ENCODE measurements at places on chromosomes 4 and X.

DNA sequence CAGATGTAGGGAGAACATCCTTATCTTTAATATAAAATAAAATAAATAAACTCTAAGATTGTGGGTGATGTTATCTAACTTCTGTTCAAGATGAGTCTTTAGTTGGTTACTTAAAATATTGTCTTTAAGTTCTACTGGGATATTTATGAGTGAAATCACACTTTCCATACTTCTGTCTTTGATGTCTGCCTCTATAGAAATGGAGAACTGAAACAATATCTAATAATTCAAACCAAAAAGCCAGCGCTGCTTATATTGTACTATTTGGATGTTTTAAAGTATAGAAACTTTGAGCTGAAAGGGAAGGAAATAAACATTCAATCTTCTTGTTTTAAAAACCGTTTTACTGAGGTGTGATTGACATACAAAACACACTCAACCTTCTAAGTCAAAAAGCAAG, 44.8 kb upstream of the RPS6KA3 start:
- DNase-seq, result no peak

DNA sequence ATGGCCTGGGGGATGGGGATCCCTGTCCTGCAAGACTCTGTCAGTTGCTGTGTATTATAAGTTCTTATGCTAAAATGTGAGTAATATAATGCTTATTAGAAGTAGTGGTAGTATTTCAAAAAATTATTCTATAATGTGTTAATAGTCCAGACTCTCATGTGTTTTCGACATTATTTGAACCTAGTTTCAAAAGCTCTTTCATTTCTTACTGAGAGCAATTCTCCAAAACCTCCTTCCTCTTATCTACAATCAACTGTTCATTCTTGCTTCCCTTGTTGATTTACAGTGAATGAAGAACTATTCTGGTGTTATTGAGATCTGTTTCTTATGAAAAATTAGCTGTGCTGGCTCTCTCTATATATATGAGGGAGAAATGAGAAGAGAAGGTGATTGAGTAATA, 32.9 kb upstream of the PTPN13 start:
- no peak for DNase-seq

DNA sequence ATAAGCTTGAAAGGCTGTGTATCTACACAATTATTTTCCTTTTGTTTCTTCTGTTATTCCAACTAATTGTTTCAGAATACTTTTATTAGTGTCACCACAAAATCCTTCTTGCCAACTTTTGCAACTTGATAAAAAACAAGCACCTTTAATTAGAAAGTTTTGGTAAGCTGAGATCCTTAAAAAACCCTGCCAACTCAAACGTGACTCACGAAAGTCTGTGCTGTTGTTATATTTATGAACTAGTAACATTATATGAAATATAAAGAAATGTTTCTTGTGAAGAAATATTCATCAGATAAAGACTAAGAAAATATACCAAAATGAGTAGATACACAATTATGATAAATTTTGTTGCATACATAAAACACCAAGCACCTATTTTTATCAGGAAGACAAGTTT, 49.0 kb downstream of the HUWE1 start:
- no peak for DNase-seq

DNA sequence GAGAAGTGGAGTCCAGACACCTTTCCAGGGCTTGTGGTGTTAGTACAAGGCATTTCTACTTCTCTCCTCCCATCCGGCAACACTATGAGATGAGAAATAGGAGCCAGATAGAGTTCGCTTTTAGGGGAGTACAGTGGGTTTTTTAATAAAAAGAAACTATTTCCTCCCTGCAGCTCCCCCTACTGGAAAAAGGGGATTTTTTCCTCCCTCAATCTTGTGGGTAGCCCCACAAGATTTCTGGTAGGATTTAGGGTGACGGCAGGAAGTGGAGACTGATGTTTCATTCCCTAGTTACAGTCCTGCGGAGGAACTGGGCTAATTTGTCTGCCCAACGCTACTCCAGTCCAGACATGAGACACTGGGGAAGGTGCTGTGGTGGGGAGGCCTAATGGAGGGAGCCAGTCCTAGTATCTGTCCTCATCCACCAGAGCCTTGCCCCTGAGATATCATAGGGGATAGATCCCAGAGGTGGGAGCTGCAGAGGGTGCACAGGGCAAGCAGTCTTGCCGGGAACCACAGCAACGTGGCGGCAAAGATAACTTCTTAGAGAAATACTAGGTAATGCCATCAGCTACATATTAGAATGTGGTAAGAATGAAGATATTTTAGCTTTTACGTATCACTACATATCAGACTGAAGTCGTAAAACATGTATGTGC, 45.5 kb upstream of the PRKG2 start:
- no peak for DNase-seq

DNA sequence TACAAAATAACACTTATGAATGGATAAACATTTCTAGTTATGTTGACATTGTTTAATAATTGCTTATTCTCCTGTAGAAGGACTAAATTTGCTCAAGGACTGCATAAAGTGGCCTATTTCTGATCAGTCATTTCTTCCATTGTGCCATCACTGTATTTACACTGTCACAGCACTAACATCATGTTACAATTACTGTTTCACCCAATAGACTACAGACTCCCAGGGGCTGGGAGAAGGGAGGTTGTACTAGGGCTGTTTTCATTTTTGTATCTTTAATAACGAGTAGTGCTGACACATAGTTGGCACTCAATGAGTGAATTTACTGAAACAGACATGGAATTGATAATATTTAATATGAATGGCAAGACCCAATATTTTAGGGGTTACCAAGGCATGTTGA, 139.5 kb downstream of the SLC10A7 start:
- DNase-seq, result no peak

GRCh38 chrX:8189096-8189830, 18.2 kb upstream of the VCX2 start:
- no peak for DNase-seq

DNA sequence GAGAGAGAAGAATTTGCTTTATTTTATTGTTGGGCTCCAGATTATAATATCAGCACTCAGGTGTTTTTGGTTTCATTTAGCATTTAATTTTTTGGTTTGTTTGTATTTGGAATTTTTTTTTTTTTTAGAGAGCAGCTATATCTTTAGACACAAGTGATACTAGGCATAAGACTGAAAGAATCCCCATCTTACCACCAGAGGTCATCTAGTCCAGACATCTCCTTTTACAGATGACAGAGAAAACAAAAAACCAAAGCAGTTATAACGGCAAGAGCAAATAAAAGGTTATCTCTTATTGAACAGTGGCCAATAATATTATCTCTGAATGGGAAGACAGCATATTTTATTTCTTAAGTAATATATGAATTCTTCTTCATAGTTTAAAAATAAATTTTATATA, 22.8 kb downstream of the USP38 start:
- DNase-seq, result no peak

- DNase-seq, result no peak
Observed at GRCh38 chr4:10078481-10079233, 37.9 kb downstream of the WDR1 start.

GRCh38 chrX:26032111-26032912, 105.8 kb upstream of the MAGEB18 start:
- no peak for DNase-seq

DNA sequence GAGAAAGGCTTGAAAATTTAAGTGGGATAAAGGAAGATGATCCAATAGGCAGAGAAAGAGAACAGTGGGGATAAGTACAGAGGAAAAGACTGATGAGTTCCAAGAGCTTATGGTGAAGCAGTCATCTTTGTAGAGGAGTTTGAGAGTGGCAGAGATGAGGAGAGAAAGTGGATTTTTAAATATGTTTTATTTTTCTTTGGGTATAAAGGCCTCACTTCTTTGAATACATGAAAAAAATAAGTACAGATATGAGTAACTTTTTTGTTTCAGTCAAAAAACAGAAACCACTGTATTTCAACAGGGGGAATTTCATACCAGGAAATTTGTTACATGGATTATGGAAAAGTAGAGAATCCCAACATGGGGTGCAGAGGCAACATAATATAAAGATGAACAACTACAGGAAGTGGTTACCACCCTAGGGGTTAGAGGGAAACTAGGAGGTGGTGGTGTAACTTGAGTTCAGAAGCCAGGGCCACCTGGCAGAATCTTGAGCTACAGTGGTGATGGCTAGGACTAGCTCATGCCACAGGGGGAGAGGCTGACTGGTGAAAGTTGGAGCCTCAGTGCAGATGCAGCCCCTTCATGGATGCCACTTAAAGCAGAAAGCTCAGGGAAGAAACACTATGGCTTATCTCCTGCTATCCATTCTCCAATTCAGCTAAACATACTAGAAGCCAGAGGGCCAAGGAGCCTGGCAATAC, 3.4 kb upstream of the CYBB start:
- DNase-seq, result no peak

DNA sequence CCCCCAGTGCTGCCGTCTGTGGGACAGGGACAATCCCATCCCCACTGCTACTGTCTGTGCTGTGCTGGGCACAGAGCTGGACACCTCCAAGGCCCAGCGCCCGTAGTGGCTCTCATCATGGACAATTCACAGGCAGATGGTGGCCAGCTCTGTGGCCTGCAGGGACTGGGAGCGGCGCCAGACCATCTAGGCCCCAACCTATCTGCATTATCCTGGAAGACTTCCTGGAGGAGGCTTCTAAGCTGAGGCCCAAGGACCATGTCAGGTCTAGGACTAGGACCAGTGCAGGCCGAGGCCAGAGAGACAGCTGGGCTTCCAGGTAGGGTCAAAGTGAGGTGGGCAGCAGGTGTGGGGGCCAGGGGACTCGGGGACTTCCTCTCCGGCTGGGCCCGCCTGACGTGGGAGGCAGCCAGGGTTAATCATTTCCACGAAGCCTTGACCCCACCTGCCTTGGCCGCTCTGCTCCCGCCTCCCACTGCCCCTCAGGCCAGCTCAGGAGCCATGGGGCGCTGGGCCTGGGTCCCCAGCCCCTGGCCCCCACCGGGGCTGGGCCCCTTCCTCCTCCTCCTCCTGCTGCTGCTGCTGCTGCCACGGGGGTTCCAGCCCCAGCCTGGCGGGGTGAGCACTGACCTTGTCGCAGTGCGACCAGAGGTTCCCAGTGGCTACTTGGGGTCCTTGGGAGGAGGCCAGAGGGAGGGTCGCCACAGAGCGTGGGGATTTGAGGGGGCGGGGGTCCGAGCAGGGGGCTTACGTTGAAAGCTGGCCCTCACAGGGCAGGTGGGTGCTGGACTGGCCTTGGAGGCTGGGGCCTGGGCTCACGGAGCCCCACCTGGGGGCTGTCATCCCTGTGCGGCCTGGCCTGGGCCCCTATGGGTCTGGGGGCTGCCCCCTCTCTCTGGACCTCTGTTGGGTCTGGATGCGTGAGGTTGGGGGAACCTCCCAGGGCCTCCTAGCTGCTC, at the start of gene HGFAC:
TSS of gene HGFAC (plus strand) at position 468 of the 959 bp plus-strand sequence. CDS start at position 502, 34 bp downstream.
- DNase-seq, result no peak

- DNase-seq, result no peak
Observed at GRCh38 chr4:80711956-80712355, 318.6 kb upstream of the BMP3 start.

DNA sequence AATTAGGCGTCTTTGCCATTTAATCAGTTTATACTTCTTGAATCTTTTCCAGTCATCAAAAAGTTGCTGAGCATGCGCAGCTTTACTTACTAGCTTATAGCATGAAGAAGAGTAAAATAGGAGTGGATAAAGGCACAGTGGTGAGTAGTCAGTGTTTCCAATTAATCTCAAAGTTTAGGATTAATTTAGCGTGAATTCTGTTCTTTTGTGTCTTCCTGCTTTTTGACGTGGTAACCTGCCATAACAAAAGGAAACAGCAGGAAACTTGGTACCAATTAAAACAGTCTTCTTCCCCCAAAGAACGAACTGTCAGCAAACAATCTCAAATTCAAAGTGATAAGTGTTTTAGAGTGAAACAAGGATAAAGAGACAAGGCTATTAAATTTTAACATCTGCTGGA, 61.9 kb downstream of the TET2 start:
- DNase-seq, result no peak

DNA sequence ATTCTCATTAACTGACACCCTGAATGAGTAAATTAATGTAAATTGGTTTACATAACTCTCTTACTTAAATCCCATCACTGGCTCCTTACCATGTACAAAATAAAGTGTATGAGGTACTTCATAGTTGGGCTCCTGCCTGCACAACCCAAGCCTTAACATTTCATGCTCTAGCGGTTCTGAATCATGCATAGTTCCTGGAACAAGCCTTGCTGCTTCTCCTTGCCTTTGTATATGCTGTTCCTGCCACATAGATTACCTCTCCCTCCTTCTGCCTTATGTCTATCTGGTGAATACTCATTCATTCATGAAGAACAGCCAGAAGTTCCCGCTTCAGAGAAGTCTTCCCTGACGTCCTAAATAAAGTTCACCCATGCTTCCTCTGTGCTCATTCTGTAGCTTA, 594.7 kb downstream of the SMARCA1 start:
- no peak for DNase-seq

GRCh38 chr4:112800001-112800400, 163.1 kb downstream of the LARP7 start:
- DNase-seq, result no peak

DNA sequence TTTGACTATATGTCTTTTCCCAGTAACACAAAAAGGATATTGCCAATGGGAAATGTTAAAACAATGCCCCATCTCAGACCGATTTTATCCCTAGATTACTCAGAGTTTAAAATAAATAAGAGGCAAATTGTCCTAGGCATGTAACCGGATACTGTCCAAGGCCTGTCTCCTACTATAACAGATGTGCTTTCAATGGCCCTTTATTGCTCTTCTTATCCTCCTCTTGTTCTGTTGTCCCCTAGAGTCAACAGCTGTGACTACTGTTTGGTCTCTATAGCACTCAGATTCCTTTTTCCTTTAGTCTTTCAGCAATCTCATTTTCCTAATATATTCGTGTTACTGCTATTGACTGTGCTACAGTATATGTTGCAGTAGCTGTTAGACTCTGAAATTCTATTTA, 66.8 kb upstream of the PLS3 start:
- DNase-seq, result no peak

DNA sequence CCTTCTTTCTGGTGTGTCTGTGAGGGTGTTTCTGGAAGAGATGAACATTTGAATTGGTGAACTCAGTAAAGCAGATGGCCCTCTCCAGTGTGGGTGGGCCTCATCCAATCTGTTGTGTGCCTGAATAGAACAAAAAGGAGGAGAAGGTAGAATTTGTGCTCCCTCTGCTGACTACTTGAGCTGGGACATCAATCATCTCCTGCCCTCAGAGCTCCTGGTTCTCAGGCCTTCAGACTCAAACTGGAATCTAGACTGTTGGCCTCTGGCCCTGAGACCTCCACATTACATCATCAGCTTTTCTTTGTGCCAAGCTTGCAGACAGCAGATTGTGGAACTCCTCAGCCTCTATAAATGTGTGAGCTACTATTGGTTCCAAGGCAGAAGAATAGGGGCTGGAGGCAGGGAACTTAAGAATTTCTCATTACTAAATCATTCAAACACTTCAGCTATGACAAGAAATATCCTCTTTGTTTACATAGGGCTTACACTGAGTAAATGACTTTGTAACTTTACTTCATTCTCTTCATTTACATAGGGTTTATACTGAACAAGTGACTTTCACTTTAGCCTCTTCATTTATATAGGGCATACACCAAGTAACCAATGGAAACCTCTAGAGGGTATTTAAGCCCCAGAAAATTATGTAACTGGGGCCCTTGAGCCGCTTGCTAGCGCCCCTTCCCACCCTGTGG, 86.9 kb upstream of the NWD2 start:
- DNase-seq, result no peak

GRCh38 chr4:16085822-16086221, 2.0 kb upstream of the PROM1 start:
- no peak for DNase-seq

Data from AG04450 (cell line).